ENCODE measurements at places on chromosomes 6 and 20.

- no peak for DNase-seq
Measured at GRCh38 chr6:106247733-106248132, 77.8 kb downstream of the ATG5 start.

- DNase-seq = no peak
Measured at GRCh38 chr6:52534966-52535390, 41.9 kb downstream of the TRAM2 start.

- DNase-seq = peak; percentile 76
Measured at GRCh38 chr6:161215193-161215592, 58.7 kb downstream of the AGPAT4 start.

DNA sequence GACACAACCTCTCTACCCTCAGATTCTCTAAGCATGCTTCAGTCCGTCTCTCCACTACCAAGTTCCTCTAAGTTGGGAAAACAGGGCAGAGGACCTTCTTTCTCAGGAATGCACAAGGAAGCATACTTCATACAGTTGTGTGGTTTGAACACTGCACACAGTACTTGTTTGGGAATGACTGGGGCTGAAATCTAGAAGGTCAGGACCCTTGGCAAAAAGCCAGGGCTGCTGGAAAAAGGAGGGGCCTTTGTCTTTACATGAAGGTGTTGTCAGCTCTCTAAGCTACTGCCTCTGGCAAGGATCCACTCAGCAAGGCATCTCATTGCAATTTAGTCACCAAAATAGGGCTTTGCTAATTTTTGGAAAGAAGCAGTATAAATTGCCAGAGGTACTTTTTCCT is 20.7 kb upstream of the HEY2 start:
- peak; percentile 41 for DNase-seq

DNA sequence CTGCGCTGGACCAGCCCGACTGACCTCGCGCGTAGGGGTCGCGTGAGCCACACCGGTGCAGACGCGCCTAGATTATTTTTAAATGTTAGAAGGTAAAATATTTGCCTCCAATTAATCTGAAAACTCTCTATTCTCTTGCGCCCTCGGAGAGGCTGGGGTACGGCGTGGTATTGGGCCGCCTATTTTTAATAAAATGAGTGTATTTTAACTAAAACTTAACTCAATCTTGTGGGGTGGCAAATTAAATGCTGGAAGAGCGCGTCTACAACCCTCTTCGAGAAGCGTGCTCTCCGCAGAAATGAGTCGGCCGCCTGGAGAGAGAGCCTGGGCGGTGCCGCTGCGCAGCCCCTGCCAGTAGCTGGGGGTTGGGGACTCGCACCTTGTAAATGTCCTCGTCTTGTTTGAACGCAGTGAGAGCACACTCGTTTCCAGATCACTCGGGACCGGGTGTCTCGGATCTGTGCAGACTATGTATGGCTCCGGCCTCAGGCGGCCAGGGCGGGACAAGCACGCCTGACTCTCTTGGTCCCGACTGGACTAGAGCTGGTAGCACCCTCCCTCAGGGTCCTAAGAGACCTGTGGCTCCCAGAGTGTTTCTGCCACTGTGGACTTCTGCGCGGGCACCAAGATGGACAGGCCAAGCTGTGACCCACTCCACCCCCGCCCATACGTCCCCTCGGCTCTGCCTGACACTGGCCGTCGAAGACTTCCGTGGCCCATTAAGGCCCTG is 2.0 kb upstream of the MAFB start:
- no peak for DNase-seq

DNA sequence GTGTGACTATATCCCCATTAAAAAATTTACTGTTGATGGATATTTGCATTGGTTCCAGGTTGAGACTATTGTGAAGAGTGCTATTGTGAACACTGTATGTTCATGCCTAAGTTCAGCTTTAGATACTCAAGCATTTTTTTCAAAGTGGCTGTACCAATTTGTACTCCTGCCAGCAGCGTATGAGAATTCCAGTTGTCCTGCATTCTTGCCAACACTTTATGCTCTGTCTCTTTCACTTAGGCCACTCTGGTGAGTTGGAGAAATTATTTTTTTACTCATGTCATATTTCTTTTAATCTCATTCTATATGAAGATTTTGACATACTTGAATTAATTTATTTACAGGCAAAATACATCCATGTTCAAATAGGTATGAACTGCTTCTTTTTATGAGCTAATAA is 76.2 kb downstream of the JAG1 start:
- DNase-seq = no peak

DNA sequence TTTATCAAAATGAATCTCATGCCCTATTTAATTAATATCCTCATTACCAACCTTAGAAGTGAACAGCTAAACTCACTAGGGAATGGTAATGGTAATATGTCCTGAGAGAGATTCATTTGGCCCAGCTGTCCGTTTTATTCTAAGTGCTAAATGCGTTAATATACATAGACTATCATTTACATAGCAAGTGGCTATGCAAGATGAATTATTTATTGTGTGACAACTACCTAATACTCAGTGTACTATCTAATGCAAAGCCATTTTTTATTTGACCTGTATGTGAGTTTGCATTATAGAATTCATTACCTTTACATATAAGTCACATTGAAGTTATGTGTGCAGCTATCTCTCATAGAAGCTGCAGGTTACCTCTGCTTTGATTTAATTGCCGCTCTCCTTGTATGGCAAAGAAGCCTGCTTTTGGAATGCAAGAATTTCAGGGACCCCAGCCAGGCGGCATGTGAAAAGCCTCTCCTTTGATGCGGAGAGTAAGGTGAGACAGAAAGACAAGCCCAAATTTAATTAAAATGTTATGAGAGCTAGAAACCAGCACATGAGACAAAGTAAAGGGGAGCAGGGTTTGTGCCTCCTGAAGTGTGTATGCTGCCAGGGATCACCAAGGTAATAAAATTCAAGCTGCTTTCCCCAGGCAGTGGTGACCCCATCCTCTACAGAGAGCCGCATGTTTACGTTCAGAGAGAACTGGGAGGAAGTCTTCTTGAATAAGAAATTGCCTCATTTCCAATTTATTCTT is 693.0 kb upstream of the MAP3K7 start:
- DNase-seq = no peak

DNA sequence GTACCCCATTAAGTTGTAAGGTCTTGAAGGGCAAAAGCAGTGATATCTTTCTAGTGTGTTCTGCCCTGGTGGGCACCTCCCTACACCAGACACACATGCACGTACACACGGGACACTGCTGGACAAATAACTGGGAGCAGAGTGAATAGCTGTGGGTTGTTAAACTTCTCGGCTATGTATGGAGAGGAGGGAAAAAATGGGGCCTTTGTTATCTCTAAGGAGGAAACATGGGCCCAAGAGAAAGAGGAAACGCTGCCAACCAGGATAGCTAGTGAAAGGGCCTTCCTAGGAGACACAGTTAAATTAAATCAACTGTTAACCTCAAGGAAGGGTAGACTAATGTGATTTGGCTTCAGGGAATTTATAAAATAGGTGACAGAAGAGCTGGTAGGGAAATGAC is 169.7 kb downstream of the MYLK4 start:
- DNase-seq = no peak

GRCh38 chr6:73497915-73498314 is 22.9 kb downstream of the EEF1A1 start:
- no peak for DNase-seq

- DNase-seq = no peak
Measured at GRCh38 chr6:154161689-154162088, 122.6 kb downstream of the OPRM1 start.

- DNase-seq = no peak
Measured at GRCh38 chr6:27617700-27618689, 145.1 kb upstream of the ZNF184 start.

DNA sequence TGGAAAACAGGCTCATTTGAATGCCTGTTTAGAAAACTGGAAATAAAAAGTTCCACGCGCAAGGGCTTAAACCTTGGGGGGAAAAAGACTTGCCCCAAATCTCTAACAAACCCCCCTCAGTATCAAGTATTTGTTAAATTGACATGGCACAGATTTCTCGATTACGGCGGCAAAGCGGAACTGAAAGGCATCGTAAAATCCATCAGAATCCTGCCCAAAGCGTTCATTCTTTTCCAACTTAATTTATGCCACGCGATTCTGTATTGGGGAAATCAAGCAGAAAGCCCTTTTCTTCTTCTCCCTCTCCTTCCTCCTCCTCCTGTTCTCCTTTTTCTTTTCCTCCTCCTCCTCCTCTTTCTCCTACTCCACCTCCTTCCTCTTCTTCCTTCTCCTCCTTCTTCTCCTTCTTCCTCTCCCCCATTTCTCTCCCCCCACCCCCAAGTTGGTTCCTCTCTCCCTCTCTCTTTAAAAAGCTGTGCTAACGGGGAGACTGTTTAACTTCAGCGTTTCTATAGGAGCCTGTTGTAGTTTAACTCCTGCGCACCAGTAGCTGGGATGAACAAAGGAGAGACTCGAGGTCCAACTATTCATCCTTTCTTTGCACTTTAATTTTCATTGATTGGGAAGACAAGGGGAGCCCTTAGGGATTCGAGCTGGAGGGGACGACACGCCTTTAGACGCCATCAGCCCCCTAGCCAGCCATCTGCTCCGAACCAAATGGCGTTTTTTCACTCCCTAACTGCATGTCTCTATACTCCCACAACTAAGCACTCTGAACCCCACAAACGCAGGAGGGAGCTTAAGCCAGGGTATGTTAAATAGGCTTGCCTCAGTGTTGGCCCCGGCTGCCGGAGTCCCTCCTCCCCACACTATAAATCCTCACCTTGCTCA is 2.7 kb upstream of the DLL1 start:
- no peak for DNase-seq

DNA sequence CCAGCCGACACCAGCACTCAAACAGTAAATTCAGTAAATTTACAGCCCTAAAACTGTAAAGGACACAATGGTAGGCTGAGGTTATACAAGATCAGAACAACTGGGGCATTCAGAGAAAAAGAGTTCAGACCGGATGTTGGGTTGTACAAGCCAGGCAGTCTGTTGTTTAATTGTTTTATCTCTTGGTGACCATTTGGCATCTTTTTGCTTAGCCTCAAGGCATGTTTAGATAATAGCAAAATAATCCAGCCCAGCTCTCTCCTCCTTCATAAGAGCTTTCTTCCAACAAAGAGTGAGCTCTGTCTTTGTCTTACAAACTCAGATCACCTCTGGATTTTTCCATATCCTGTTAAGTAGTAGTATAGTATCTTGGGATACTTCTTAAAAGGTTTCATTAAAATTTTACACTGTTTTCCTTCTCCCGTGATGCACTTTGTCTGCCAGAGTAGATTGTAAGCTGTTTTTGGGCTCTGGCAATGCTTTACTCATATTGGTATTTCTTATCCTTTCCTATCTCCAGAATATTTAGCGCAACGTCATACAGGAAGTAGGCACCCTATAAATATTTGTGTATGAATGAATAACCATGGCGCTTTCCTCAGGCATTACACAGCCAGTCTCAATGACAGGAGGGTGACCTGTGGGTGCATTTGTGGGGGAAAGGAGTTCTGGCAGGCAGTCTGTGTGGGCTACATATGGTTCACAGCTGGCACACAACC is 35.6 kb upstream of the TRAM2 start:
- peak; percentile 14 for DNase-seq

DNA sequence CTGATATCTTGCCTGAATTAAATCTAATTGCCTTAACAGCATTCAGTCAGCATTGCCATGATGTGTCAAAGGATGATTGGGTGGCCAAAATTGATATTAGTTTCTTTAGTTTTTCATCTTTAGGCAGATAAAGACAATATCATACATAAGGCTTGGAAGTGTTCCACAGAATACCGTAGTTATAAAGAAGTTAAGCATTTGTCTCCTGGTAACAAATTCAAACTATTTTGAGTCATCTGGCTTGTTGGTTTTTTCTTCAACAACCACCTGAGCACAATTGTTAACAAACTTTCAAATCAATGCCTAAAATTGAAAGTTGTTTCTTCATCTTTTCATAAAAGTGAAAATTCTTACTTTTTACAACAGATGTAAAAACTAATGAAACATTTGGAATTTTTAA is 47.5 kb upstream of the ADGRF5 start:
- peak; percentile 65 for DNase-seq

DNA sequence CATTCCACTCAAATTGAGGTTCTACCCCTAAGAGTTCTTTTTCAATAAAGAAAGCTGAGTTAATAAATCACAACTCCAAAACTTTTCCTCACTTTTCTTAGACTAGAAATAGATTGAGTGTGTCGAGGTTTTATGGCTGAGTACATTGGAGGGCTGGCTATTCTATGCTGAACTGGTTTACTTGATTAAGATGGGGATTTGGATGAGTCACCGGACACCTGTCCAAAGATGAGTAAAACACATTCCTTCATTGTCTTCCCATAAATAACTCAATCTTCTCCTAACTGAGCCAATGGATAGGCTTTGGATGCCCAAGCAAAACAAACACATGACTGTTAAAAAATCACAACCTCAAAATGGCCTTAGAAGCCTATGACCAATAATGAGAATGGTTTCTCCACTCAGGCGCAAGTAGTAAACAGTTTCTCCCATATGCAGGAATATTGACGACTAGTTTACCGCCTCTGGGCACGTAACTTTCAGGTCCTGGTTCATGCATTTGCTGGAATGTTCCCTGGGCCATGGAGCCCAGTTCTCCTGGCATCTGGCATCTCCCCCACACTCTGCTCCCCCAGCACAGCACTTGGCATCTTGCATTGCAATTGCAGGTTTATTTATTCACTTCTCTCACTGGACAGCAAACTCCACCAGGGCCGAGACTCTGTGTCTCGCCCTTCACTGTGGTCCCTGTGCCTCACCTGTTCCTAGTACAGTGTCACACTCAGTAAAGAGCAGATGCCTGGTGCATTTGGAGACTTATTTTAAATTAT is 43.9 kb downstream of the BCAS1 start:
- no peak for DNase-seq

GRCh38 chr6:31690231-31691077 is 9.6 kb upstream of the LY6G5C start:
- DNase-seq = peak; percentile 86

- no peak for DNase-seq
Measured at GRCh38 chr6:79440598-79440997, 96.6 kb downstream of the LCA5 start.

GRCh38 chr20:57749131-57749690 is 39.4 kb upstream of the PMEPA1 start:
- DNase-seq = no peak

GRCh38 chr20:41148942-41149341 is 11.6 kb downstream of the PLCG1 start:
- no peak for DNase-seq

- no peak for DNase-seq
Measured at GRCh38 chr20:38629979-38630378, 28.4 kb downstream of the ARHGAP40 start.

- DNase-seq = peak; percentile 87
Measured at GRCh38 chr6:16333580-16333979, 95.2 kb downstream of the GMPR start.

- peak; percentile 43 for DNase-seq
Measured at GRCh38 chr6:119129148-119129967, 50.9 kb upstream of the FAM184A start.

All from NCI-H226 (cell line).